HL-60 (cell line): ENCODE measurements at places on chromosomes 7 and 10.

- DNase-seq = no peak
Observed at GRCh38 chr7:102081244-102081627, 205.4 kb upstream of the SH2B2 start.

DNA sequence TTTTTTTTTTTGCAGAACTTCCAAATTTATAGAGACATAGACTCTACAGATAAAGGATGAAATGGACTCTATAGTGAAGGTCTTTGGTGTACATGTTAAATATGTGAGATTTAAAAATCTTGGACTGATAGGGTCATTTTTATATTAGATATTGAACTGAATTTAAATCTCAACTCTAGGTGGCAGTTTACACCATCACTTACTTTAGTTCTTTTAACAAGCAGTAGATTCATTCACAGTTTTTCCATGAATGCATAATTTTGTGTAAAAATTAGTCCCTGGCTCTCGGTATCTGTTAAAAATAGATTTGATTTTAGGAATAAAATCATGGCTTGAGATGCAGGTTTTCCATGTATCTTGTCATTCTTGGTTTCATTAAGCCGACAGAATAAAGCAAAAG lies 31.1 kb upstream of the SNX13 start:
- DNase-seq = no peak

GRCh38 chr10:84308481-84309304 lies 19.7 kb upstream of the CCSER2 start:
- no peak for DNase-seq

GRCh38 chr10:72009425-72010081 lies 45.4 kb downstream of the CHST3 start:
- no peak for DNase-seq

DNA sequence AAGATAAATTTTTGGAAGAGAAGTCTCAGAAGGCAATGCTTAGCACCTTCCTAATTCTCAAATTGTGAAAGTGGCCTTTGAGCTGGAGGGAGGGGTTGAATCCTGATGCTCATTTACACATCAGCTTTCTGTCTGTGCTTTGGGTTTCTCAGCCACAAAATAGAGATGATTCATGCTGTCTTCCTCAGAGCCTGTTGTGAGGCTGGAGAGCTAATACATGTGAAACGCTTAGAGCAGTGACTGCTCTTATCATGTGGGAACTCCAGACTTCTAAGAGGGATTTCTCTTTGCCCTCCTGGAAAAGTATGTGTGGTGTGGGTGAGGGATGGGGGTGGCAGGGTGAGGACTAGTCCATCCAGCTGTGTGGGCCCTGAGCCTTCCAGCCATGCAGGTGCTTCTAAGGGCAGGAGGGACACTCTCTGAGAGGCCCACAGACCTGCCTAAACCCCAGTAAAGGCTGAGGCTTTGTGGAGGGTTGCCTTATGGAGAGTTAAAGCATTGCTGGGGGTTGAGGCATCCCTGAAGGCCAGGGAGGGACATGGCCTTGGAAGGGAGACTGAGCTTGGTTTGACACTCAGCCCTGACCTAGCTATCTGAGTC lies 4.8 kb upstream of the EVX1 start:
- DNase-seq = no peak

DNA sequence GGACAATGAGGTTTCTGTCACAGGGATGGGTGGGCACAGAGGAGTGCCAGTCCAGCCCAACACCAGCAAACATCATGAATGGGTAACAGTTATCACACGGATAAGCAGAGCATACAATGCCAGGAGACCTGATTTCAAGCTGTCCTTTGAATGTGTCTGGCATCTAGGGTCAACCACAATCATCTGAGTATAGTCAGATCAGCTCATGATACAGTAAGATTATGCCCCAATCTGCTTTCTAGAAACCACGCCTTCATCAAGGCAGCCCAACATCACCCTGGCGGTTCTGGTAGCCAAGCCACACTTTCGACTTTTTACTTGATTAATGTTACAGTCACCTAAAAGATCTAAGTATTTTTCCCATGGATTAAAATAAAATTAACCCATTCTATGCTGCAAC lies 10.5 kb downstream of the FAM171A1 start:
- DNase-seq = no peak

GRCh38 chr10:4651404-4652037 lies 174.5 kb upstream of the AKR1E2 start:
- no peak for DNase-seq

DNA sequence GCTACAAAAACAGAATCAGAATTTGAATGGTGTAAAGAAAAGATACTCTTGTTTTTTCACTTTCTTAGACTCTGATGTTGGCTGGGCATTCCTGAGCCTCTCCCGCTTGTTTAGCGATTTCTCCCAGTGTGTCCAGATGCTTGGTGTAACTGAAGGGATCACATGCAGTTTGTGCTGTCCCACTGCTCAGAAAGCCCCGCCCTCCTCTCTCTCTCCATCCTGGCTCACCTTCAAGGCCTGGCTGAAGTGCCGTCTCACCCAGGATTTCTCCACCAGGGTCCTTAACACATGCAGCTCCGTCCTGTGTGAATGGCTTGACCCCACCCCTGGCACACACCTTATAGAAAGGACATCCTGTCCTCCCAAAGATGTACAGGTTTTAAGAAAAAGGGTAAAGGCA lies 437.1 kb downstream of the LRMDA start:
- no peak for DNase-seq

DNA sequence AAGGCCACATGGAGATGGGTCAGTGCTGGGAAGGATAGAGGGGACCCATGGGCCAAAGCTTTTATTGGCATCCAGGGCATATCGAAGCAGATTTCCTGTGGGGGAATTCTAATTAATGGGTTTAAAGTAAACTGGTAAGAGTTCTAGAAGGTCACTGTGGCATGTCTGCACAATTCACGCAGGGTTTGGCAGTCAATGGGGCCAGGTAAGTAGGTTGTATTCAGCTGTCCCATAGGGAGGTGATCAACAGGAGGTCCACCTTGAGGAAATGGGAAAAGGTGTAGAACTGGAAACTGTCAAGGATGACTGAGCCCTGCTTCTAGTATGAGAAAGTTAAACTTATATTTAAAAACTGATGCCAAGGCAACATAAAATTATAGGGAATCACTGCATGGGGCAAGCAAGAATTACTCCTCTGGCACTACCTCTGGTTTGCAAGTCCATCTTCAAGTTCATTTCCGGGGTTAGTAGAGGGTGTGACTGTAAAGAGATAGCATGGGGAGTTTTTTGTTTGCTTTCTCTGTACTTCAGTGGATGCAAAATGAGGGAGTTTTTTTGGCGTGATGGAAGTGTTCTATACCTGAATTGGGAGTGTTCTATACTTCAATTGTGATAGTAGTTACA lies 22.5 kb downstream of the TBC1D12 start:
- DNase-seq = no peak

DNA sequence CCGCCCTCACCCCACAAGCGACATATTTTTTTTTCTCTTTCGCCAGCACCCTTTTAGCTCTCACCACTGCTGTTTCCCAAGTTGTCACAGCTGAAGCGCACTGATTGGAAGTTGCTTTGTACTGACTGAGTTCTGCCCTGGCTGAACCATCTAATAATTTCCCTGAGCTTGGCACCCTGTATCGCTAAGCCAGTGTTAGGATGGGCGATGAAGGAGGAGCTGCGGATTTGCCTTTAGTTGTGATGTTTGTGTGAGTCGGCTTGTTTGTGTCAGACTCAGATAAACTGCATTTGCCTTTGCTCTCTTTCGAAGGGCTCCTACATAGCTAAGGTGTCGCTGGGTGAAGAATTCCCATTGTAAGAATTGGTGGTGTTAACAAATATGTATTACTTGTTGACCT lies 1.3 kb upstream of the ATXN7L1 start:
- DNase-seq = no peak

- no peak for DNase-seq
Observed at GRCh38 chr10:102045292-102045691, 10.7 kb downstream of the ARMH3 start.

- DNase-seq = no peak
Observed at GRCh38 chr10:112945811-112946210, 4.2 kb upstream of the TCF7L2 start.

DNA sequence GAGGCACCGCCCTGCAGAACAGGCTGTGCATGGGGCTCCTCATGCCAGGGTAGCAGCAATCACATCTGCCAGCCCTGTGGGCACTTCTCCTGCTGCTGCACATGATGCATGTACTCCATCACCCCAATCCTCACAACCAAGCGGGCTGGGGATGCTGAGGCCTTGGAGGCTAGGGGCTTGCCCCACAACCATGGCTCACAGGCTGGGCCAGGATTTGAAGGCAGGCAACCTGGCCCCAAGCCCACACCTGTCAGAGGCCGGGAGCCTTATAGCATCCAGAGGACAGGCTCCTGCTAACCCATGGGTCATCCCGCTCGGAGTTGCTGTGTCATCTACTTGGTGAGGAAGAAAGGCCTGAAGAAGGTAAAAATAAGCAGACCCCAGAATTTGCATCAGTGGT lies 2.2 kb downstream of the POLM start:
- DNase-seq = no peak
